Panc1 (cell line): ENCODE measurements at places on chromosomes 6 and 20.

DNA sequence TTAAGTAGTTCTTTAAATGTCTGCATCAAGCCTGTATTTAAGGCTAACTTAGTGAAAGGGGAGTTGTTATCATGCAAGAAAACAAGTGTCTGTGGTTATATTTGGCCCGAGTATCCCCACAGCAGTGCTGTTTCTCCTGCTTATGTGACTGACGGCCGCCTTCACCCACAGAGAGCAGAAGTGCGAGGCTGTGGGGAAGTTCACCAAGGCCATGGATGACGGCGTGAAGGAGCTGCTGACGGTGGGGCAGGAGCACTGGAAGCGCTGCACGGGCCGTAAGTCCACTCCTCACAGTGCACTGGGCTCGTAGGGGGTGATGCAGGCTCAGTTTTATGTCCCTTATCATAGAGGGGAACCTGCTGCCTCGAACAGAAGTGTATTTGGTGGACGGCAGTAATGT is 53.2 kb upstream of the SYNJ2 start:
- DNase-seq: no peak

DNA sequence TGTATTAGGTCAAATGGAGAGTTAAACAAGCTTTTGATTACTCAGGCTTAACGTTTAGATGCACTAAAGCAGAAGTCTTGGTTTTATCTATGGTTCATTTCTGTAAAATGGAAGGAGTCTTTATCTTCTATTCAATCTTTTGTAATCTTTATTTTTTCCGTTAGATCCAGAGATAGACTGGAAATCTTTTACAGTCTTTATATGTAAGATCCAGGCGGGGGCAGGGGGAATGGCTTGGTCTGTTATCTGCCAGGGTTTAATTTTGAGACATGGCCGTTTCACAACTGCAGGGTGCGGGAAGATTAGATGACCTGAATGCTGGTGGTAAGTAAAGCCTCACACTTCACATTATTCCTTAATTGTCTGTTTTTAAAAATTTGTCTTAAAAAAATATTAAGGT is 3.7 kb downstream of the AKAP12 start:
- DNase-seq: no peak

DNA sequence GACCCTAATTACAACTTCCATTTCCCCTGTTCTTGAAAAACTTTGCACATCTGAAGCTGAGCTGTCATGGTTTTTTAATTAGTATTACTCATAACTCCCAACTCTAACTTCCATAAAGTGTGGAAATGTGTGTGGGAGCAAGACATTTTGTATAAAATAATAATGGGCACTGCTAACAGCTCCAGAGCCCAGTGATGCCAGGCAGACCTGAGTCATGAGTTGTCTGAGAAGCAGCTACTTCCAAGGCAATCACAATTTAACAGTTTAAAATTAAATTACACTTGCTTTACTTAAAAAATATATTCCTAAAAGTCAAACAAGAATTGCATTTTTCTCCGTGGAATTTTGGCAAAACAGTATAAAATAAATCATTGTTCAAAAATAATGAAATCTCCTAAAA is 6.4 kb downstream of the SLC2A12 start:
- no peak for DNase-seq

- DNase-seq: no peak
Measured at GRCh38 chr6:83633609-83634008, 75.3 kb downstream of the SNAP91 start.

GRCh38 chr6:135782546-135782945 is 69.0 kb upstream of the PDE7B start:
- DNase-seq: no peak

- DNase-seq: no peak
Measured at GRCh38 chr6:105859457-105859856, 226.7 kb upstream of the PRDM1 start.

GRCh38 chr20:2801286-2801728 is 880 bp upstream of the CPXM1 start:
- DNase-seq: no peak
